T-helper 9 cell (primary cell): ENCODE measurements at places on chromosomes 11 and 22.

- no peak for DNase-seq
These were observed 75.4 kb upstream of the FGF3 start for GRCh38 chr11:69894648-69895047.

GRCh38 chr22:17264321-17265052, 45.3 kb upstream of the ADA2 start:
- DNase-seq = no peak

- no peak for DNase-seq
These were observed 100.7 kb downstream of the NAV2 start for GRCh38 chr11:19813158-19813879.

GRCh38 chr11:23585416-23586104, 725.3 kb upstream of the CCDC179 start:
- DNase-seq = no peak

DNA sequence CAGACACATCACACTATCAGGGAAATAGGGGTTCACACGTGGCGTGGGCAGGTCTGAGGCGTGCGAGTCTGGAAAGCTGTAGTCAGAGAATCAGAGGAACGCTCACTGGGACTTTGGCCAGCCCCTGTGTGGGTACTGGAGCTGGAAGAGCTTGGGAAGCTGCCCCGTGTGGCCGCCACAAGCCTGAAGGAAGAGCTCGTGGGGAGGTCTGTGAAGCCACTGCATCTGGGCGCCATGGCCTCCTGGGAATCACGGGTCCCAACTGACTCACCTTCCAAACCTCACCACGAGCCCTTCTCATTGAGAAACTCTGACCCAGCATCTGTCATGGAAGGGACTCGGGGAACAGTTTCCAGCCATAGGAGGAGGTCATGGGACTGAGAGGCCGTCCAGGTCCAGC, 5.9 kb upstream of the MRGPRF start:
- no peak for DNase-seq

- DNase-seq = no peak
These were observed 15.9 kb downstream of the OR51B4 start for GRCh38 chr11:5285703-5286340.

DNA sequence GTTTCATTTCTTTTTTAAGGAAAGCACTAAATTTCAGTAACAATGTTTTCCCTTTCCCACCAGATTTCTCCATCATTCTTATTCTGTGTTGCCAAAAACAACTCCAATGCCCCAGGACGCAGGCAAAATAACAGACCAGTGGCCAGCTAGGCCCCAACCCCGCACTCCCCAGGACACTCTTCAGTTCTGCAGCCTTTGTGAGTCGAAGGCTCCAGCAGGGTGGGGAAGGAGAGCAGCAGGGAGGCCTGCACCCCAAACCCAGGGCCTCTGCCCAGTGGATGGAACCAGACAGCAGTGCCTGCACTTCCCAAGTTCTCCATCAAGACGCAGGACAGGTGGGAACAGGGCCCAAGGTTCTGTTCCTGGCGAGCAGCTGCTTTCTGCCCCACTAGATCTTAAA, 34.4 kb downstream of the PPP2R1B start:
- DNase-seq = no peak

DNA sequence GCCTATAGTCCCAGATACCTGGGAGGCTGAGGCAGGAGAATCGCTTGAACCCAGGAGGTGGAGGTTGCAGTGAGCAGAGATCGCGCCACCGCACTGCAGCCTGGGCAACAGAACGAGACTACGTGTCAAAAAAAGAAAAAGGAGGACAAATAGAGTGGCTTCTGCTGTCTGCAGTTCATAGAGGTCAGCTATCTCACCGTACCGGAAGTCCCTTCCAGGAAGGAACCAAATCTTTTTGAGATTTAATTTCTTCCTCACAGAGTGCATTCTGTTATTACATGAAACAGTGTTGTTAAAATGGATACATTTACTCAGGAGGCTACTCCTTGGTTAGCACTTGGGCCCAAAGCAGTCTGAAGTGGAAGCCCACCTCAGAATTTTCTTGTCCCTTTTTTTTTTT, 33.4 kb downstream of the FAM118A start:
- no peak for DNase-seq

DNA sequence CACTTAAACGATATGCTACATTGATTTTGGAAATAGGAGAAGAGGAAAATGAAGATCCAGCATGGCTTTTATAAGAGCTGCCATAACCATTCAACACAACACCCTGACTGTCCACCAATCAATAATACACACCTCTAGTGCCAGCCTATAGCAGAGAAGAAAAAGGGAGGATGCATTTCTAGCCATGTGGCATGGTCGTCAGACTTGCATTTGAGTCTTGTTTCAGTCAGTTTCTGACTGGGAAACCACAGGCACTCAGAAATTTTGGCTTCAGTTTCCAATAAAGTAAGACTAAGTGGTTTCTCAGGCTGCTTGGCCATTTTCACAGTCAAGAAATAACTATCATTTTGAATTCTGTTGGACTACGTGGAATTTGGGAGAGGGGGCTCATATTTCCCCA, 523.5 kb upstream of the LRRC4C start:
- DNase-seq = no peak

GRCh38 chr22:24201681-24202614, 20.7 kb downstream of the SUSD2 start:
- DNase-seq = no peak

- no peak for DNase-seq
These were observed 34.2 kb upstream of the FCHSD2 start for GRCh38 chr11:73176145-73176873.

- no peak for DNase-seq
These were observed 57.5 kb upstream of the SC5D start for GRCh38 chr11:121235057-121235456.

DNA sequence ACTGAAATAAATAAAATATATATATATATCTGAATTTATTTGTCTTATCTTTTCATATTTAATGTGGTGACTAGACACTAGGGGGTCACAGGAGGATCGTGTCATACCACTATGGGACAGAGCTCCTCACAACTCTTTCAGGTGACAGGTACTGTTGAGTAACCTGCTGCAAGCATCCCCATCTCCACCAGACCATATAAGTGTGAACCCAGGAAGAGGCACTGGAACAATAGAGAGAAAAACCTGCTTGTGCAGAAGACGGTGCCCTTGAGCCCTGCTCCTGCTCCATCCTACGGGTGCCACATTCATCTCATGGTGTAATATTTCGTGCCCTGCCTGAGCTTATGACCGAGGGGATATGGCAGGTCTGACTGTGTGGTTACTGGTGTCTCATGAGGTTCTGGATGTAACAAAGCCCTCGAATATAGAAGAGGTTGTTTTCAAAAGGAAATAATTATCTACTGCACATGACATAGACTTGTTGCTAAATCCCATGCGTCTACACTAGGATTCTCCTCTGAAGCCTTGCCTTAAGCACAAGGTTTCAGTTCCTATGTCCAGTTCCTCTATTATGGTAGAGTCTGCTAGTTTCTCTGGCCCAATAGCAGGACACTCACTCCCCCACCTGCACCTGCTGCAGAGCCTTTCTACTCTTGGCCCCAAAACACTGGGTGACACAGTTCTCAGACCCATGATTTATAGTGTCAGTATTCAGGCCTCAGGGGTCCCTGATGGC, 70.4 kb downstream of the GGTLC2 start:
- DNase-seq = no peak

- DNase-seq = no peak
These were observed 39.2 kb downstream of the HEPHL1 start for GRCh38 chr11:94060401-94060800.

DNA sequence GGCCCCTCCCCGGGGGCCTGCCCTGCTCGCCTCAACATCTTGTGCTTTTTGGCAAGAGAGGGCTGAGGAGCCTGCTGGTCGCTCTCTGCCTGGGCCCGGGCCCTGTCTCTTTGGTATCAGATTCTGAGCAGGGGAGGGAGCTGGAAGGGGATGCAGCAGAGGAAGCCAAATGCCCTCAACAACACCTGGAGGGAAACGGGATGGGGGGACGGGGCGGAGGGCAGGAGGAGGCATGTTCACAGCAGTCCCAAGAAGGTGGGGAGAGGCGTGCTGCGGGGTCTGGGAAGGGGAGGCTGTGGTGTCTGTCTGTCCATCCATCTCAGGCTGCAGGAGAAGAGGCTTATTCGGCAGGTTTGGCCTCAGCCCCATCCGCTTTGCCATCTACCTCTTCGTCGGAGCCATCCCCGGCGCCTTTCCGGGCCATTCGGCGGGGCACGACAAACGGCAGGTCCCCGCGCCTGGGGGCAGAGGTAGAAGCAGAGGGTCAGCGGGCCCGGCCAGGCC, 29.4 kb downstream of the APOL1 start:
- DNase-seq = no peak

GRCh38 chr22:37557321-37558001, 2.8 kb upstream of the CDC42EP1 start:
- no peak for DNase-seq

- no peak for DNase-seq
These were observed 1.1 kb upstream of the LBHD1 start for GRCh38 chr11:62673196-62673525.

GRCh38 chr11:74321487-74322188, 10.2 kb upstream of the P4HA3 start:
- no peak for DNase-seq

DNA sequence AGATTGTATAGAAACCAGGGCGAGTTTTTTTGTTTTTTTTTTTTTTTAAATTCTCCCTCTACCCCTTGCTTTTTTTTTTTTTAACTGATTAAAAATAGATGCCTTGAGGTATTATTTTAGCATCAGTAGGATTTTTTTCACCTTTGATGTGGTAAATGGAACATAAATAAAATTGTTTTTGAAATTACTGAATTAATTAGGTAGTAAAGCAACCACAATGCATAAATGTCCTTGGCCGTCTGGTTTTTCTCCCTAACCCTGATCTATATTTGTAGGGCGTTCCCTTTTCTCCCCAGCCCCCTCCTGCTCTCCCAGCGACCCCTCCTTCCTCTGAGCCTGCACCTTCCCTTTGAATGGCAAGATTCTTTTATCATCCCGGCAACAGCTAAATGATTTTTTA, 107.8 kb downstream of the ZBTB16 start:
- no peak for DNase-seq

DNA sequence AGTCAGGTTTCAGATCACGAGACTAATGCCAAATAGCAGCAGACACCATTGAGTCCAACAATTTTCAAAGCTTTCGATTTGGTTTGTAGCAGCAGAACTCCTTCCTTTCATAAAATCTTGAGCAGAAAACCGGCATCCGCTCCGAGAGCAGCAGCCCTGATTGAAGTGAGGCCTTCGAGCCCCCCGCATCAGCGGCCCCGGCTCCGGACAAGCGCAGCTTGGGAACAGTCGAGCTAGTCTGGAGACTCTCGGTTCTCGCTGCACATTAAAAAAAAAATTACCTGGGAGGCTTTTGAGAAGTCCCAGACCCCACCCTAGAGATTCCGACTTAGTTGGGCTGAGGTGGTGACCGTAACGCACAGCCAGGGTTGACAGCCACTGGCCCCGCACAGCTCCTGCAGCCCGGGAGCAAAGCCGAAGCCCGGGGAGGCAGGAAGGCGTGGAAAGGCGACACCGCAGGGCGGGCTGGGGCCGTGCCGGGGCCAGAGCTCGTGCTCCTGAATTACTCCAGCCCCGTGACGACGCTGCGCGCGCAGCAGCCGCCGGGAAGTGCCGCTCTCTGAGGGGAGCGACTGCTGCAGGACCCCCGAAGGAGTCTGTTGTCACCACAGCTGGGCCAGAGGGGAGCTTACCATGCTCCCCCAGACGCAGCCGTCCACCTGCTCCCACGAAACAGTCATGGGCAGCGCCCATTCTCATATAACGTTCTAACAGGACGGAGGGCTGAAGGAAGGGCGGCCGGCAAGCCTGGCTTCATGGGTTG, 57.8 kb downstream of the SPATA19 start:
- DNase-seq = no peak
